Dermis blood vessel endothelial cell (primary cell): ENCODE measurements at places on chromosomes 7 and 10. TPM values are rescaled to one million over a fixed set of nuclear protein-coding genes. Genes with fewer than 3 reads are reported as not detected.

DNA sequence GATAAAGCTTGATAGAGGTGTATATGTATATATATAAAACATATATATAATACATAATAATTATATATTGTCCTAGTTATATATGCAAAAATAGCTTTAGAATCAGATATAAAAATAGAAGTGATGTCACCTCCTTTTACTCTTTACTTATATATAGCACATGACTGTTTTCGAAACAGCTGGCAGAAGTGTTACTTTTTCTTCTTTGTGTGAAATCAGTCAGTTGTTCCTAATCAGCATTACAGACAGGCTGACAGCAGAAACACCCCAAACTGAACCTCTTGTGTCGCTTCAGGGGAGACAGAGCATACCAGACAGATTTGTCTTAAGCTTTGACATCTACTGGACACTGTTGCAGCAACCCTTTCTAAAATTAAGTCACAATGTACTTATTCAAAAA lies 684.9 kb upstream of the CELF2 start:
- no peak for DNase-seq

- no peak for DNase-seq
Observed at GRCh38 chr7:109178342-109178741, 608.7 kb downstream of the DNAJB9 start.

DNA sequence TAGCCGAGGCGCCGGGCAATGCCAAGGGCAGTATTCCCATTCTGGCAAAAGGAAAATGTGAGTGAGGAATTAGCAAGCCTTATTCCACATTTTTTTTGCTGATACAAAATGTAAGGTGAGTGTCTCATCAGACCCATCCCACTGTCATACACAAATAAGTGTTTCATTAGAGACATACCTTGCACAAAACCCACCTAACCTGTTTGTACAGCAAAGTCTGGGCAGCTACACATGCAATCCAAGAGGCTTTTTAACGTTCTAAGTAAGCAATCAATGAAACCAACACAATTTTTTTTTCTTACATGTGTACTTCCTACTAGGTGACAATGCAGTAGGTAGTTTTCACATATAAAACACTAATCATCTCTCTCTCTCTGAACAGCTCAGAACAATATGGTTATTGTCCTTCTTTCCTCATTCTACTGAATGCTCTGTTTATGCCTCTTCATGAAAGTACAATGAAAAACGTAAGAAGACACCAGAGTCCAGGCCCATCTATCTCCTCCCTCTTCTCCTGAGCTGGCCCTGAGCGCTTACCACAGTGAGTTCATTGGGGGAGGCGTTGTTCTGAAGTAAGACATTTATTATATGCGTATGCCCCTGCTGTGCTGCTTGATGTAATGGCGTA lies 217.2 kb downstream of the ANK3 start:
- no peak for DNase-seq

GRCh38 chr7:104397442-104397841 lies 69.0 kb downstream of the LHFPL3 start:
- DNase-seq, result no peak

Gene FEZF1
- not detected in 2 replicates for total RNA-seq

Gene CRTAC1
- 0.51 and 1.3 TPM in 2 replicates for total RNA-seq

Gene GUSB
- 40.2 and 48.1 TPM in 2 replicates for total RNA-seq

DNA sequence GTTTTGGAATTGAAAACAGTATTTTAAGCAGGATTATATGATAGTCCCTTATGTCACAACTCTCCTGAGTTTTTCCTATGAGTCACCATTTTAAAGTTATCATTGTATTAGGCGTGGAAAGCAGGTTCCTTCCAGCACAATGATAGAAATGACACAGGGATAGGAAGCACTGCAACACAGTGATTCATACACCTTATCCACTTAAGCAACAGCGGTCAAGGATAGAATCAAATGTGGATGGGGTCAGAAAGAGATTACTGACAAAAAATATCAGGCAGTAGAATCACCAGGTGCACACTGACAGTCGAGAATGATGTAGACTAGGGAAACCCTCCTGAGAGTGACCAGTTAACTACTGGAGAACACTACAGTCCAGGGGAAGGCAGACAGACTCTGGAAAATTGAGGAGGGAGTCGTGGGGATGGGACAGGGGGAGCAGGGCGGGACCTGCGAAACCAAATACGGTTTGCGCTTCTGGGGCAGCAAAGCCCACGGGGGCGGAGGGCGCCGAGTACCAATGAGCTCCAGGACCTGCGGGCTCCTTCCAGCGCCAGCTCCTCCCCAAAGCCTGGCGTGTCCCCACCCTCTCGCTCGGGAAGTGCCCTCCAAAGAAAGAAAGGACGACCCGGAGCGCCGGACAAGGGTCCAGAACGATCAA lies 479 bp downstream of the PNPLA8 start:
- peak; percentile 77 for DNase-seq

Gene SMKR1
- total RNA-seq, result 0.09 and 0.17 TPM in 2 replicates

DNA sequence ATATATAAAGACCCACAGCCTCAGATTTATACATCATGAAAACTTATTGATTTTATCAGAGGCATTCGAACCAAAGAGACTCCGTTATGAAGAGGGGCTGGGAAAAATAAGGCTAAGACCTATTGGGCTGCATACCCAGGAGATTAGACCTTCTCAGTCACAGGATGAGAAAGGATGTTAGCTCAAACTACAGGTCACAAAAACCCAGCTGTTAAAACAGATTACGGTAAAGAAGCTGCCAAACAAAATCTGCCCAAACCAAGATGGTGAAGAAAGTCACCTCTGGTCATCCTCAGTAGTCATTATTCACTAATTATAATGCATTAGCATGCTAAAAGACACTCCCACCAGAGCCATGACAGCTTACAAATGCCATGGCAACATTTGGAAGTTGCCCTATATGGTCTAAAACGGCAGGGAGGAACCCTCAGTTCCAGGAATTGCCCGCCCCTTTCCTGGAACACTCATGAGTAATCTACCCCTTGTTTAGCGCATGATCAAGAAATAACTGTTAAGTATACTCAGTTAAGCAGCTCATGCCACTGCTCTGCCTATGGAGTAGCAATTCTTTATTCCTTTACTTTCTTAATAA lies 362.5 kb upstream of the PCDH15 start:
- DNase-seq, result no peak

- DNase-seq, result peak; percentile 84
Observed at GRCh38 chr10:95445837-95446486, 115.2 kb downstream of the SORBS1 start.

DNA sequence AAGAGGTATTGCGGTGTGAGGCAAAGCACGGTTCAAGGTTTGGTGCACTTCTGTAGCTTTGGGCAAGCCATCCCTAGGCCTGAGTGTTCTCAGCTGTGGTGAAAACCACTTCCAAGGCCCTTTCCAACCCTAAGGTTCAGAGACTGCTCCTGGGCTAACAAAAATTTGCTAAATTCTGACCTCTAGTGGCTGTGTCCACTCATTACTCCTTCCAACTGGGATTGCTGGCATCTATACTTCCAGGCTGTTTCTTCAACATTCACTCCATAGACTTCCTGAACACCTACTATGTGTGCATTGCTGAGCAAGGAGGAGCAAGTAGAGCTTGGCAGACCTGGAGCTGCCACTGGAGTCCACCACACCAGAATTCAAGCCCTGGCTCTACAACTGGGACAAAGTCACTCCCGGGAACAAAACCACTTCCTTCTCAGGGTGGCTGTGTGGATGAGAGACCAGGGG lies 29.3 kb upstream of the SH3PXD2A start:
- peak; percentile 76 for DNase-seq

Gene TMEM229A
- total RNA-seq, result not detected in 2 replicates

DNA sequence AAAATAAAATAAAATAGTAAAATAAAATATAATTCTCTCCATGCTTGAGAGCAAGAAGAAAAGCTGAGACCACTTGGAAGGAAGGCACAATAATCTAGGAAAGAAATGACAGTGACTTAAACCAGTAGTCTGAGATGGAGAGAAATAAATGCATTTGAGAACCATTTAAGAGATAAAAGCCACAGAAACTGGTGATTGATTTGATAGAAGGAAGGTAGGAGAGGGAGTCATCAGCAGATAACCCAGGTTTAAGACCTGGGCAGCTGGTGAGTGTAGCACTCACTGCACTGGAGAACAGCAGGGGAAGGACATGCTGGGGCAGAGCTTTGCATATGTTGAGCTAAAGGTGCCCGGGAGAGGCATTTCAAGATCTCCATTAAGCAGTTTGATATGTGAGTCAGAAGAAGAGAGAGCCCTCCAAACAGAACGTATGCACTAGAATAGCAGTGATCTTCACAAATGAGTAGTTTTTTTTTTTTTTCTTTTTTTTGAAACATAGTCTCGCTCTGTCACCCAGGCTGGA lies 268.0 kb downstream of the DYNC1I1 start:
- DNase-seq, result no peak

Gene PPP3CB
- 12.6 and 19.6 TPM in 2 replicates for total RNA-seq

Gene CELF2
- 10.2 and 18.5 TPM in 2 replicates for total RNA-seq

DNA sequence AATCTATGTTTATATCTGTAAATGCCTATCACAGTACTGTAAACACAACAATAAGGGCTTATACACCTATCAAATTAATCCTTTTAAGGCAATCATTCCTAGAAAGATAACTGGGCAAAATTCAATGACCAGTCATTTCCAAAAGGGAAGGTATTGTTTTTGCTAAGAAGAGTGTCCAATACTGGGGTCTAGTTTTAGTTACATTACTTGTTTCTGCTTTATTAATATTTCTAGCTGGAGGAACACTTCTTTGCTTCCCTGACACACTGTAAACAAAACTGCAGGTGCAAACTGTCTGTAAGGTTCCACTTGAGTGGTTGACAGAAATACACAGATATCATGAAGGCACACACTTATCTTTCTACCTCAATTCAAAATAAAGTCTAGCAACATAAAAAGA lies 84.2 kb upstream of the FAM133B start:
- DNase-seq, result no peak

DNA sequence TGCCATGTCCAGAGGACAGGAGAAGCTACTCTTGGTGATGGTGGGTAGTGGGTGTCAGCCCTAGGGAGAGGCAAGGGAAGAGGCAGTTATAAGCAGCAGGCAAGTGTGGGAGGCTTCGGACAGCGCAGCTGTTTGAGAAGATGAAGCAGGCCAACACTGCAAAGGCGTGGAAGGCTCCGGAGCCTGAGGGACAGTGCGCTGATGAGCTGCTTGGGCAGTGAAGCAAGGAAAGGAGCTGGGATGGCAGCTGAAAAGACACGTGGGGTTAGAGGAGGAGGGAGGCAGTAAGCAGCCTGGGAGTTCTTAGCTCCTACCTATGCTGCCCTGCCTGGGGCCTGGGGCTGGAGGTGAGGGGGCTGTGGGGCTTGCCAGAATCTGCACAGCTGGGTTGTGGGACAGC lies 50.1 kb upstream of the CRTAC1 start:
- no peak for DNase-seq

Gene DEPP1
- total RNA-seq, result 174 and 360 TPM in 2 replicates

- DNase-seq, result no peak
Observed at GRCh38 chr7:144481833-144482232, 78.3 kb upstream of the NOBOX start.

GRCh38 chr10:6141296-6142151 lies 52.7 kb downstream of the RBM17 start:
- DNase-seq, result peak; percentile 67

GRCh38 chr10:124657806-124658205 lies 86.4 kb downstream of the FAM53B start:
- no peak for DNase-seq

DNA sequence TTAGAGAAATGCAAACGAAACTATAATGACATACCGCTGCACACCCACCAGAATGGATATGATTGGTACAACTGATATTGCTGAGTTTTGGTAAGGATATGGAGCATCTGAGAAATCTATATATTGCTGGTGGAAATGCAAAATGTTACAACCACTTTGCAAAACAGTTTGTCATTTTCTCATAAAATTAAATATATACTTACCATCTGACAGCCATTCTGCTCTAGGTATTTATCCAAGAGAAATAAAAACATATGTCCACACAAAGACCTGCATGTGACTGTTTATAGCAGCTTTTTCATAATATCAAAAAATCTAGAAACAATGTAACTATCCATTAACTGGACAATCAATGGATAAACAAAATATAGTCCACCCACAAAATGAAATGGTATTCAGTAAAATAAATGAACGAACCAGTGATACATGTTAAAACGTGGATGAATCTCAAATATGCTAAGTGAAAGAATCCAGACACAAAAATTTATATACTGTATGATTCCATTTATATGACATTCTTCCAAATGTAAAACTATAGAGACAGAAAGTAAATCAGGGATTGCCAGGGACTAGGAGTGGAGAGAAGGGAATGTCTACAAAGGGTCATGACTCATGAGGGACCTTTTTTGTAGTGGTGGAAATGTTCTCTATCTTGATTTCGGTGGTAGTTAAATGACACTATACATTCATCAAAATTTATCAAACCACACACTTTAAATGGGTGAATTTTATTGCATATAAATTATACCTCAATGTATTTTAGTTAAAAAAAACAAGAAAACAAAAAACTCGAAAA lies 312.0 kb upstream of the GLI3 start:
- no peak for DNase-seq

DNA sequence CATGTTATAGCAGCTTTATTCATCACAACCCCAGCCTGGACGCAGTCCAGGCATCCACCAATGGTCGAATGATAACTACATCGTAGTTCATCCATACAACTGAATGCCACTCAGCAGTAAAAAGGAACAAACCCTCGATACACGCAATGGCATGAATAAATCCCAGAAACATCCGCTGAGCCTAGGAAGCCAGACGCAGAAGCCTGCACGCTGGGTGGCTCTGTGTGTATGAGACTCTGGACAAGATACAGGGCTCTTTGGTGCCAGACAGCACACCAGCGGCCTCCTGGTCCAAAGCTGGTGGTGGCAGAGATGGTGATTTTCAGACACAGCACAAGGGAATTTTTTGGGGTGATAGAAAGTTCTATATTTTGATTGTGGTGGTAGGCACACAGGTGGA lies 10.0 kb upstream of the CRYGN start:
- no peak for DNase-seq

DNA sequence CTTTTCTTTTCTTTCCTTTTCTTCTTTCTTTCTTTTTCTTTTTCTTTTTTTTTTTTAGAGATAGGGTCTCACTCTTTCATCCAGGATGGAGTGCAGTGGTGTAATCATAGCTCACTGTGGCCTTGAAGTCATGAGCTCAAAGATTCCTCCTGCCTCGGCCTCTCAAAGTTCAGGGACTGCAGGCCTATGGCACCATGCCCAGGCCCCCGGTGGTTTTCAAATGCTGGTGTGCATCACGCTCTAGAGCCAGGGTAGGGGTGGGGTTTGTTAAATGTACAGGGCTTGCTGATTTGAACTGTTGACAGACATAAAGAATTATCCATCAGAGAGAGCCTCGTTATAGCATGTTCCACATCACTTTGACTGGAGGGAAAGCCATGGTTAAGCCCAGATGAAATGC lies 5.8 kb downstream of the MINDY4 start:
- DNase-seq, result no peak

GRCh38 chr7:91431601-91432000 lies 167.4 kb downstream of the FZD1 start:
- DNase-seq, result no peak
